Suprapubic skin (tissue), 4 donors: ENCODE measurements at places on chromosomes 5 and 9.

- DNase-seq = no peak
Measured at GRCh38 chr5:181186022-181186421, 19.0 kb downstream of the TRIM7 start.

- no peak for DNase-seq
Measured at GRCh38 chr9:133050142-133050541, 11.6 kb upstream of the CEL start.

GRCh38 chr5:32150366-32150765 is 23.8 kb downstream of the GOLPH3 start:
- DNase-seq = no peak

GRCh38 chr5:3129252-3129651 is 377.8 kb upstream of the IRX2 start:
- DNase-seq = no peak

GRCh38 chr5:83815661-83816060 is 95.0 kb upstream of the HAPLN1 start:
- no peak for DNase-seq

DNA sequence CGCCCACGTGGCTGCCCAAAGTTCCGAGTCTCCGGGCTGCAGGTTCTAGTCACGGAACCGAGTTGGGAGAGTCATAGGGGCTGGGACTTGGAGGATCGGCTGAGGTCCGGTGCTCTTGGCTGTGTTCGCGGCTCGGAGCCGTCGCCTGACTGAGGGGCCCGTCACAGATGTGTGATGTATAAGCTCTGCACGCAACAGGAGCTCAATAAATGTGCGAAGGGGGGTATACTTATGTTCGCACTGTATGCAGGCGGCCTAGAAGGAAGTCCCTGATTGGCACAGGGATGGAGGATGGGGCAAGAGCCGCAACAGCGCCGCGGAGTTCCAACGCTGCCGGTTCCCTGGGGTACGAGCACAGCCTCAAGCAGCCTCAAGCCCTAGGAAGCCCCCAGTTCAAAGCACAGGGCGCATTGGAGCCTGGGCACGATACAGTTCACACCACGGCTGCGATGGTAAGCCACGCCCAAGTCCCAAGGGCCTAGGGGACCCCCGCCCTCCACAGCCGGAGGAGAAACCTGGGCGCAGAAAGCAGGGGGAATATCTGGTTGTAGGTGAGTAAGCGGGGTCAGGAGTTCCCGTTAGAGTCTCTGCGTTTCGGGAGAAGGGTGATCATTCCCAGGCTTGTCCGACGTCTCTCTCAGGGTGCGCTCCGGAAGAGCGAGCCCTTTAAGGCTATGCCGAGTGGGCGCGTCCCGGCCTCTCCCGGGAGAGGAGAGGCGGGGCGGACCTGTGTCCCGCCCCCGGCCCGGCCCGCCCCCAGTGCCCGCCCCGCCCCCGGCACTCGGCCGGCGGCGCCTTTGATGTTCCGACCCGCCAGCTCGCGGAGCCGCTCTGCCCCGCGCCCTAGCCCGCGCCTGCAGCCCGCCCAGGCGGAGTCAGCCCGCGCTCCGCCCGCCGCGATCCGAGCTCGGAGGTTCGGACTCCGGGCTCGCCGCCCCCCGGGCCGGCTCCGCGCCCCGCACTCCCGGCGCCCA is at the start of gene TCF7:
Gene TCF7, plus strand, starts transcription at position 780 of the 974 bp plus-strand sequence. CDS start 226 bp downstream, outside the sequence.
- DNase-seq = peak; percentile 81

DNA sequence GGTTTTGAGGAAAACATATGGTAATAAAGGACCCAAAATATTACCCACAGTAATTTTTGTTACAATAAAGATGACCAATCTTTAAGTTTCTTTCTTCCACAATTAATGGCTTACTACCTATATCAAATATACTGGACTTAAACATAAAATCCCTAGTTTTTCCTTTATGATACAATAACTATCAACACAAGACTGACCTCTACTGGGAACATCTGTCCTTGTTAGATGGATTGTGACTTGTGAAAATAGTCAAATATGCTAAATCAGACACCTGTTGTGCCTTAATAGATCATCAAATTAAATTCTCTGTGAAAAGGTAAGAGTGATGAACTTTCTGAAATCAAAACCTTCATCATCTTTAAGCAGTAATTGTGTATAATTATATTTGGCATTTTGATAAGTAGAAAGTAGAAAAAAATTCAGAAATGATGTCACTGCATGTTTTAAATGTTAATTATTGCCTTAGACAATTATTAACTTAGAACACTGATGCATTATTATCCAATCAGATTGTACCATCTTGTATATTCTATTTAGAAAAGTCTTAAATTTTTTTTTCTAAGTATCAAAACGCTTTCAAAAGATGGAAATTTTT is 113.6 kb downstream of the DEPDC1B start:
- DNase-seq = no peak

- no peak for DNase-seq
Measured at GRCh38 chr9:129434187-129434586, 186.7 kb downstream of the C9orf50 start.

GRCh38 chr9:120542701-120543490 is 37.1 kb downstream of the CDK5RAP2 start:
- no peak for DNase-seq

GRCh38 chr9:91195372-91196012 is 166.2 kb downstream of the AUH start:
- DNase-seq = no peak

- no peak for DNase-seq
Measured at GRCh38 chr9:105419816-105420597, 27.8 kb upstream of the FSD1L start.

- DNase-seq = no peak
Measured at GRCh38 chr9:19481121-19481870, 72.5 kb downstream of the ACER2 start.

GRCh38 chr5:113808956-113809355 is 295.5 kb downstream of the YTHDC2 start:
- no peak for DNase-seq

GRCh38 chr5:170917113-170917512 is 55.3 kb downstream of the RANBP17 start:
- DNase-seq = no peak

- DNase-seq = no peak
Measured at GRCh38 chr5:38420246-38420645, 136.2 kb downstream of the LIFR start.
